C1 segment of cervical spinal cord (tissue), 14 donors: ENCODE measurements at places on chromosomes 7 and 10.

- DNase-seq, result no peak
Observed at GRCh38 chr7:24441314-24442027, 131.8 kb upstream of the PALS2 start.

DNA sequence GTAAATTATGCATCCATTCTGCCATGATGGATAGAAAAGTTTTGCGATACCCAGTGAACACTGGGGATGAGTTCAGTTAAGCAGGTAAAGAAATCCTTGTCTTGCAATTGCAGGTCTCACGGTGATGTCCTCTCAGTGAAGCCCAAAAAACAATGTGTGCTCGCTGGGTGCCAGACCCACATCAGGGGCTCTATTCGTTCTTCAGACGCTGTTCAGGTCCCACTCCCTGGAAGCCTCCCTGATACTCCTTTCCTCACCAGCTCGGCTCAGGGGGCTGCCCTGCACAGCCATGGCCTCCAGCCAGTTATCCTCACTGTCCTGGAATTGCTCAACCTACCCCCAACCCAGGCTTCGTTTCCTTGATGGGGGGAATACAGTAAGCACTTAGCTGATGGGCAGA, 323.5 kb downstream of the ADARB2 start:
- DNase-seq, result no peak

- no peak for DNase-seq
Observed at GRCh38 chr7:143974459-143974858, 19.8 kb downstream of the OR2F1 start.

GRCh38 chr10:11573497-11573896, 38.0 kb downstream of the USP6NL start:
- no peak for DNase-seq

DNA sequence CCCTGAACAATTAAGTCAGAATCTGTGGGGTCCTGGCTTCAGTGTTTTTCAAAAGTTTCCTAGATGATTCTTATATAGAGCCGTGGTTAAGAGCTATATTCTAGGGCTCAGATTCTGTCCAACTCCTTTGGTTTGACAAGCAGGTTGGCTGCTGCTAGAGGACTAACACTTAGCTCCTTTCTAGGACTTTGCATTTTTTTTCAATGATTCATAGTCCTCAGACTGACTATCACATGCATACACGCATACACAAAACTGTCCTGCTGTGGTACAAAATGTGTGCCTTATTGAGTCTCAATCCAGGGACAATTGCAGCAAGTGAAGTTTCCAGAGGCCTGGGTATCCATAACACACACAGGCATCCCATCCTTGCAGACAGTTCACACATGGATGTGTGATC, 392.0 kb downstream of the NRG3 start:
- DNase-seq, result no peak

GRCh38 chr7:41122256-41122987, 580.5 kb downstream of the INHBA start:
- DNase-seq, result no peak

GRCh38 chr10:117461766-117462423, 80.7 kb upstream of the EMX2 start:
- no peak for DNase-seq

GRCh38 chr7:132771301-132771730, 195.0 kb upstream of the PLXNA4 start:
- DNase-seq, result no peak

GRCh38 chr7:128869944-128870285, 7.3 kb downstream of the ATP6V1F start:
- no peak for DNase-seq

- no peak for DNase-seq
Observed at GRCh38 chr10:1172256-1172984, 116.2 kb downstream of the WDR37 start.

DNA sequence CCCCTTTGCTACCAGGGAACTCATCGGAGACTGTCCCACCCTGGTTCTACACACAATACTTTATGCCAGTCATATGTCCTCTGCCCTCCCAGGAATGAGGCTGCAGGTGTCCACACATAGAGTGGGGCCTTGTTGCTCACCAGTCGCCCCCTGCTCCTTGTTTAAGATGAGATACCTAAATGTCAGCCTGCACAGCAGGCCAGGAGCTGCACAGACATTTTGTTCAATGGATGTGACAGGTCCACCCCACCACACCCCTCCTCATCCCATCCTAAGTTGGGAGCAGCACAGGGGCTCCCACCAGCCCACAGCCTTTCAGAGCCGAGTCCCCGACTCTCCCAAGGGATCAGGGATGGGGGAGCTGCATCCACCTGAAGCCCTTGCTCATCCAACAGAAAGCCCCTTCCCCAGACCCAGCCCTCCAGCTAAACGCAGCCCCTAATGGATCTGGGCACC, 6.2 kb upstream of the GRID1 start:
- DNase-seq, result no peak

DNA sequence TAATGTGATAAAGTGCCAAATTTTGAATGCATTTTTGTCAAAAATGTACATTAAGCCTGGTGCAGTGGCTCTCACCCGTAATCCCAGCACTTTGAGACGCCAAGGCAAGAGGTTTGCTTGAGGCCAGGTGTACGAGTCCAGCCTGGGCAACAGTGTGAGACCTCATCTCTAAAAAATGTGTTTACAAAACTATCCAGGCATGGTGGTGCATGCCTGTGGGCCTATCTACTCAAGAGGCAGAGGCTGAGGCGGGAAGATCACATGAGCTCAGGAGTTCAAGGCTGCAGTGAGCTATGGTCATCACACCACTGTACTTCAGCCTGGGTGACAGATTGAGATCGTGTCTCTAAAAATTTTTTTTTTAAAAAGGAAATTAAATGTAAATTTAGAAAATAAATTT, 18.5 kb upstream of the MGMT start:
- DNase-seq, result no peak

DNA sequence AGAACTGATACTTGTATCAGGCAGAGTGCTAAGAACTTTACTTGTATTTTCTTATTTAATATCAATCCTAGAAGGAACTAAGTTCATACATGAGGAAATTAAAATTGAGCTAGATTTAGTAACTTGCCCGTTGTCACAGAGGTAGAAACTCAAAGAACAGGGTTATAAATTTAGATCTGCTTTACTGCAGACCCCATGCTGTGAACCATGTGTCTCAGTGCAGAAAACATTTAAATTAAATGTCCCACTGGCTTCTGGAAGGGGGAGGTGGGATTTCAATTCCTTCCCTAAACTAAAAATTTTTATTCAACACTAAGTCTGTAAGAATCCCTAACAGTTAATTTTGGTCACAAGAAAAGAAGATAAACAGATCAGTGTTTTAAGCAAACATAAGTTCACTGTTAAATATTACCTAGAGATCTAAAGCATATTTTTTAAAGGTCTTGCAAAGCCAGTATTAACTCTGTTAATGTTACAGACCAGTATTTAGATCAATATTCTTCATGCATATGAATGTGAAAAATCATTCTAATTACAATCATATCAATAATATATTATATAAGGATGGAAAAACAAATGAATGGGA, 23.1 kb downstream of the WASL start:
- DNase-seq, result peak; percentile 21

- DNase-seq, result peak; percentile 26
Observed at GRCh38 chr10:96271016-96271815, at the start of gene BLNK. Gene BLNK, minus strand, starts transcription at chr10:96271569. Its CDS starts 171 bp downstream, at chr10:96271398.

DNA sequence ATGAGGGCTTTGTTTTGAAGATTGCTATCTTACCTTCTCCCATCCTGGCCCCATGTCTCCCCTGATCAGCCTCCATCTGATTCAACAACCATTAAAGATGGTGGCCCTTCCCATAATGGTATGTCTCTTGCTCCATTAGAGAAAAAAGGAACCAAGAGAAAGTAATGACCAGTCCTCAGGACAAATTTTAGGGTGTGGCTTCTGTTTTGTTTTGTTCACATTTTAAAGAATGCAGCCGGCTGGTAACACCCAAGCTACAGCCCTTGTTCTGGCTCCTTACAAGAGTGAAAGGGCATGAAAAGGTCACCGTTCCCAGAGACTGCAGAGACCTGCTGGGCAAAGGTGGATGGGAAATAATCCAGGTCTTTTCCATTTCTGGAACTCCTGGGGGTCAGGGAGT, 287.9 kb upstream of the NEBL start:
- no peak for DNase-seq

GRCh38 chr10:60549686-60550085, 160.0 kb upstream of the ANK3 start:
- no peak for DNase-seq

GRCh38 chr7:37534893-37535610, 86.4 kb upstream of the ELMO1 start:
- no peak for DNase-seq

GRCh38 chr7:157831143-157831905, 494.5 kb downstream of the DNAJB6 start:
- DNase-seq, result no peak

DNA sequence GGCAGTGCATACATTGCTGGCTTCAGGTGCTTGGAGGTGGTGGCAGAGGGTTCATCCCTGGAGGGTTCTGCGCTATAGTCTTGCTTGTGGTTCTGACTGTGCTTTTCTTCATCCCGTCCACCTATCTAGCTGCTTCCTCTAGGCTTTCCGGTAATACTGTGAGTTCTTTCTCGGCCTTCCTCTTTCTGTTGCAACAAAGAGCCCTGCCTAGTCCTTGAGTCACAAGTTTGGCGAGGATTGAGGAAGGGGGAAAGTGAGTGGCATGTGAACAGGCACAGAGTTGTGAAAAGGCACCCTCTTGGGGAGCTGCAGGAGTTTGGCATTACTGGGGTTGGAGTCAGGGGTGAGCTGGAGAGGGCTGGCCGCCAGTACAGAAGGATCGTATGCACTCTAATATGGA, 123.0 kb downstream of the SH2D4B start:
- DNase-seq, result no peak

DNA sequence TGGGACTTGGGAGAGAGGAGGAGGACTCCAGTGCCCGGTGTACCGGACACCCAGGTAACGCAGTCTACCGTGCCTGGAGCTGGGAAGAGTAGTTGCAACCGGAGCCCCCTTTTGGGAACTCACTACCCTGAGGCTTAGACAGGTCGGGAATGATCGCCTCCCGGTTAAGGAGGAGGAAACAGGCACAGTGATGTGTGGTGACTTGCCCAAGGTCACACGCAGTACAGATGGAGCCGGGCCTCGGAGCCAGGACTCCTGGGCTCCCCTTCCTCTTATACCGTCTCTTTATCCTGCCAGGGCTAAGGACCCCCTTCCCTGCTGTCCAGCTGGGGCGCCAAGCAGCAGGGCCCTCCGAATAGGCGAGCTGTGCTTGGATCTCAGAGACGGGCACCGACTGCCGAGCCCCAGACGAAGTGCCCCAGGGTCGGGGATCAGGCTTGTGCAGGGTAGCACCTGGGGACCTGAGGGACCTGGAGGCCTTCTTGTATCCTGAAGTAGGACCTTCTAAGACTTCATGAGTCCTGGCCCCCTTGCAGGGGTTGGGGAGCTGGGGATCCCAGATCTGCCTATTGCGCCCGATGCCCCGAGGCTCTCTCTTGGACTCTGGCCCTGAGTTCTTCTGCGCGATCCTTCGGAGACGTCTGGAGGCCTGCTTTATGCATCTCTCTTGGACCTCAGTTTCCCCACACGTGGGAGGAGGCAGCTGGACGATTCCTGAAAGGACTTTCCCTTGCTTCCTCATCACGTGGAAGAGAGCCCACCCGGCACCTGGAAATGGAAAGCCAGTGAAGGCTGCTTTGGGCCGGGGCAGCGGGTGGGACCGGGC, 767 bp upstream of the CYP26A1 start:
- no peak for DNase-seq

- DNase-seq, result peak; percentile 1
Observed at GRCh38 chr10:72834183-72834825, 59.2 kb upstream of the OIT3 start.
